Myocyte (in vitro differentiated cells): ENCODE measurements at places on chromosomes 7 and 10. TPM values are rescaled to one million over a fixed set of nuclear protein-coding genes. Genes with fewer than 3 reads are reported as not detected.

Gene SEC61G
- 828 and 1,174 TPM in 2 replicates for total RNA-seq

Gene UCN3
- total RNA-seq, result not detected in 2 replicates

DNA sequence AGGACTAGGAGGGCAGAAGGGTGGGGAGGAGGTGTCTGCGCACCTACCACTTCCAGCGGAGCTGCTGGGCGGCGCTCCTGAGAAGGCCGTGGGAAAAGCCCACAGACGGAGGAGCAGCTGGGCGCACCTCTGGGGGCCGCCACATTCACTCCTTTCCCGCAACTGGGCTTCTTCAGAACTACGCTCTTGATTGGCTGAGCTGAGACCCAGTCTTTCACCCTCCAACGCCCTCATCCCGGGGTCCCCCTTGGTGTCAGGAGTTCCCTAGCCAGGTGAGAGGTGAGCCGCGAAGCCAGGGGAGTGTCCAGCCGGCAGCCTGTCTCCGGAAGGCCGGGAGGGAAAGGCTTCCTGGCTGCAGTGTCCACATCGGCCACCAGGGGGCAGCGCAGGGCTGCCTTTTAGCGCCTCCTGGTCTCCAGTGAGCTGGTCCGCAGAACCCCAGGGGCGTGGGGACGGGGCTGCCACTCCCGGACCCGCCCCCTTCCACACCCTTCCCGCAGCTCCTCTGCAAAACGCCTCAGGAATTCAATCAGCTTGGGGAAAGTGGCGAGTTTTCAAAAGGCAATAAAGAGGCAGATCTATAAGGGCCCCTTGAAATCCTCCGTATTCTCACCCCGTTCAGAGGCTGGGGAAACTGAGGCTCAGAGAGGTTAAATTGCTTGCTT lies 98.8 kb downstream of the CHST15 start:
- peak; percentile 93 for DNase-seq

Gene TCF7L2
- 1.4 and 2.4 TPM in 2 replicates for total RNA-seq

Gene ZNF804B
- total RNA-seq, result not detected in 2 replicates

GRCh38 chr7:6691609-6692106 lies 15.1 kb downstream of the ZNF12 start:
- DNase-seq, result peak; percentile 18

- DNase-seq, result no peak
Observed at GRCh38 chr10:6504296-6504695, 75.8 kb downstream of the PRKCQ start.

DNA sequence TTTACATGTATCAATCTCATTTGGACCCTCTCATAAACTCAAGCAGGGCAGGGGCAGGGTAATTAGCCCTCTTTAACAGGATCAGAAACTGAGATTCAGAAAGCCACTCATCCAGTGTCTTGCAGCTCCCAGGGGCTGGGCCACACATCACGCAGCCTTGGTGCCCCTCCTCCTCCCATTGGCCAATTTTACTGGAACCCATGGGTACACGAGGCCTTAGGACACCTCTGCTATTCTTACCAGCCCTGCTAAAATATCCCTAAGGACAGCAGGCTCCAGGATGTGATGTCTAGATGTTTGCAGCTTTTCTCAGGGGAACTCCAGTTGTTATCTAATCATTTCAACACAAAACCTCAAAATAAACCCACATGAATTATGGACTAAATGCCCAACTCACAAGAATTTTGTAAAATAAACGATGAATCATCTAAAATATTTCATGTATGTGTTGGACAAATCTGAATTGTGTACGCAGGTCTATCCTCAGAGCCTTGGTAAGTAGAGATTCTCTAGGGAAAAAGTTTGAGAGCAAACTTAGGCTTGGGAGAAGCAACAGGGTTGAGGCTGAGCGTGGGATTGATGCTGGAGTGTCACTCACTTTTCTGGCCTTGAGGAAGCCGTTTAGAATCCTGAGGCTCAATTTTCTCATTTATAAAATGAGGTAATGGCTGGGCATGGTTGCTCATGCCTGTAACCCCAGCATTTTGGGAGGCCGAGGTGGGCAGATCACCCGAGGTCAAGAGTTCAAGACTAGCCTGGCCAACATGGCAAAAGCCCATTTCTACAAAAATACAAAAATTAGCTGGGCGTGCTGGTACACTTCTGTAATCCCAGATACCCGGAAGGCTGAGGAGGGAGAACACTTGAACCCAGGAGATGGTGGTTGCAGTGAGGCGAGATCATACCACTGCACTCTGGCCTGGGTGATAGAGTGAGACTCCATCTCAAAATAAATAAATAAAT lies 69.7 kb upstream of the TNS3 start:
- peak; percentile 90 for DNase-seq
